GM23338 (cell line): ENCODE measurements at places on chromosomes 12 and 14. TPM values are rescaled to one million over a fixed set of nuclear protein-coding genes. Genes with fewer than 3 reads are reported as not detected.

GRCh38 chr14:101518611-101519473 lies 42.5 kb upstream of the DIO3 start:
- DNase-seq = no peak

- no peak for DNase-seq
Observed at GRCh38 chr12:59723520-59723919, 127.7 kb downstream of the SLC16A7 start.

- DNase-seq = no peak
Observed at GRCh38 chr12:64674367-64674922, 64.2 kb downstream of the RASSF3 start.

The GDF3 gene
- total RNA-seq = 15.3 and 19.3 TPM in 2 replicates

DNA sequence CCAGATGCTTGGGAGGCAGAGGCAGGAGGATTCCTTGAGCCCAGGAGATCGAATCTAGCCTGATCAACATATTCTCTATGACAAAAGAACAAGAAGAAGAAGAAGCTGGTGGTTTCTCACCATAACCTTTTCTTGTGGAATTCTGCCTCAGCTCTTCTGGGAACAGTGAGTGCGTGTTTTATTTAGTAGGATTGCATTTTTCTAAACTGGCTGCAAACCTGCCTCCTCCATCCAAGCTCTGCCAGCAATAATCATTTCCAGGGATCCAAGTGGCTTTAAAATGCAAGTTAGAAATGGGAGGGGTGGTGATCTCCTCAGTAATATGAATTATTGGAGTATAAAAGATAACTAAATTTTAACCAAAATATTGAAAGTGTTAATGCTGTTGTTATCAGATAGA lies 46.1 kb upstream of the MMP17 start:
- no peak for DNase-seq

DNA sequence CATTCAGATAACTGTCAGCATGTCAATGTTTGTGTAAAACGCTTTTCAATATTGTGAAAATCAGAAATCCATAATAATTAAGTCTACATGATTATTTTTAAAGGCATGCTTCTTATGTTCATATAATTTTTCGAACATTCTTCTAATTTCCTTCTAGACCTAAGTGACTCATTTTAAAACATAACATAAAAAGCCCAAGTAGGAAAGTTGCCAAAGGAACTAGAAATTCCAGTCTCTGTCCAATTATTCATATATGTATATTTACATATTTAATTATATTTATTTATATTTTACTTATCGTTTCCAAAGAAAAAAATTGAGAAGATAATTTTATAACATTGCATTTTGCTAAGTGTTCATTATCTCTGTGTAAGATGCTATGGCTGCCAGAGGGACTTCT lies 110.4 kb downstream of the TMTC1 start:
- DNase-seq = no peak

DNA sequence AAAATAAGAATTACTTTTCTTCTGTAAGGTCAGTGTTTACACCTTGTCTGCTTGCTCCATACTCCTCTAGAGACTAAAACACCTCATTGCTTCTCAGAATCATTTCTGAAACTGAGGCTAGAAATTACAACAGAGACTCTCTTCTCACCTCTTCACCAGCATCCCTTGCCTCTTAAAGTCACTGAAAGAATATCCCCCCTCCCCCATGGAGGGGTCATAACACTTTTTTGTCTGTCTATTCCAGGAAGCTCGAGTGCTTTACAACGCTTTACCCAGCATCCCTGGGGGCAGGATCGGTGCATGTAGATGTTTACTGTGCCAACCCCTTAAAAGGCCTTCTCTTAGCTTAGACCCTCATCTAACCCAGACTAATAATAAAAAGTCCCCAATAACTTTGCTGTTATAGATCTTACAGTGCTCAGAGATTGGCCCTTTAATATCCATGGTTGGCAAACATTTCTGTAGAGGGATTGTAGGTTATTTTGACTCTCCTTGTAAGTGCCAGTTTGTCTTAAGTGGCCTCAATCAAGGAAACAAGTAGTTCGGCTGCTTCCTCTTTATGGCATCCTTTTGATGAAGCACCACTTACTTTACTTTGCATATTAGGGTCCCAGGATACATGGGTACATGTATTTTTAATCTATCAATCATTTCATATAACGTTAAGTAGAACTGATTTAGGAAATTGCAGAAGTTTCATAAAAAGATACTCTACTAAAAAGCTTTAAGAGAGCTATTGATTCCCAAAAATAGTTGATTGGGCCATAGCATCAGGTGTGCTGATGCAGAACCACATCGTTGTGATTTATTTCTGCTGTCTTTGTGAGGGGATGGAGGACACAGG lies 29.3 kb downstream of the PRKCH start:
- no peak for DNase-seq

DNA sequence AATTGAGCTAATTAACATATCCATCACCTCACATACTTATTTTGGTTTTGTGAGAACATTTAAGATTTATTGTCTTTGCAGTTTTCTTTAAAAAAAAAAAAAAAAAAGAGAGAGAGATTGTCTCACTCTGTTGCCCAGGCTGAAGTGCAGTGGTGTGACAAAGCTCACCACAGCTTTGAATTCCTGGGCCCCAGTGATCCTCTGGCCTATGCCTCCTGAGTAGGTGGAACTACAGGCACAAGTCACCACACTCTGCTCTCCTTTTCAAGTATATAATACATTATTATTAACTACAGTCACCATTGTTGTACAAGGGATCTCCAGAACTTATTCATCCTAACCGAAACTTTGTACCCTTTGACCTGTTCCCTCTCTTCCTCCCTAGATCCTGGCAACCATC lies 64.0 kb downstream of the NUMB start:
- DNase-seq = no peak

DNA sequence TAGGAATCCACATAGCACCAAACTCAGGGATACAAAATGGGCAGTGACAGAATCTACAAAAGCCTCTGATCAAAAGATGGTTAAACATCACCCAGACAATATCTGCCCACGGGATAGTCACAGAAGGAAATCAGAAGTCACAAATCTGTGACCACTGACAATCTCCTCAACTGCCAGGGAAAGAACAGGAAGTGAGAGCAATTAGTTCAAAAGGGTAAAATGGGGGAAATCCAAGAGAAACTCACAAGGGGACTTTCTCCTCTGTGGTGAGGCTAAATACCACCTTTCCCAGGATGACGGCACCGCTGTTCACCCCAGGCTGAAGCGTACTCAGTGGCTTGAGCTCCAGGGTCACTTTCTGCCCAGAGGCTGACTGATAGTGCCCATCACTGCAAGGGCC lies 10.7 kb downstream of the TTC5 start:
- DNase-seq = no peak

DNA sequence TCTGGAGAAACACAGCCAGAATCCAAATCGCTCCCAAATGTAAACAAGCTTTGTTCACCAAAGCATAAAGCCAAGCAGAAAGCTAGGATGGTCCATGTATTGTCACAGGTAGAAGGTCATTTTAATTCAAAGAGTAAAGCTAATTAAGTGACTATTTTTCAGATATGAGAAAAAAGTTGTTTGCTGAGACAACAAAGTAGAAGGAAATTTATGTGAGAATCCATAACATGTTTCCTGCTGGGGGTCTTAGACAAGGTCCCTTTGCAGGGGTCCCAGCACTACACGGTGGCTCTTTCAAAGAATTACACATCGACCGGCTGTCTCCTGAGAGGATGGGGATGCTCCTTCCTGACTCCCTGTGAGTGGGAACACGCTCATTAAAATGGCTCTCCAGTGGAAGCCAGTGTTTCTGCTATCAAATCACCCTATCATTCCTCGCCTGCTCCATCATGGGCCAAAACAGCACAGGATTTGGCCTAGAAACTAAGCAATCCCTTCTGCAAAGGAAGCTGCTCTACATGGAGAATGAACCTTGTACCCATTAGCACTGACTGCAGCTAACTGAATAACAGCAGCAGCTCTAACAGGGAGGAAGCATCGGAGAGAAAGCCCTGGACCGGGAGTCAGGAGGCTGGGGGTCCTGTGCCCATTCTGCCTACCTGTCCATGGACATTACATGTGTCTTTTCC lies 175.3 kb downstream of the STXBP6 start:
- no peak for DNase-seq

The LAG3 gene
- 1.0 and 4.7 TPM in 2 replicates for total RNA-seq

DNA sequence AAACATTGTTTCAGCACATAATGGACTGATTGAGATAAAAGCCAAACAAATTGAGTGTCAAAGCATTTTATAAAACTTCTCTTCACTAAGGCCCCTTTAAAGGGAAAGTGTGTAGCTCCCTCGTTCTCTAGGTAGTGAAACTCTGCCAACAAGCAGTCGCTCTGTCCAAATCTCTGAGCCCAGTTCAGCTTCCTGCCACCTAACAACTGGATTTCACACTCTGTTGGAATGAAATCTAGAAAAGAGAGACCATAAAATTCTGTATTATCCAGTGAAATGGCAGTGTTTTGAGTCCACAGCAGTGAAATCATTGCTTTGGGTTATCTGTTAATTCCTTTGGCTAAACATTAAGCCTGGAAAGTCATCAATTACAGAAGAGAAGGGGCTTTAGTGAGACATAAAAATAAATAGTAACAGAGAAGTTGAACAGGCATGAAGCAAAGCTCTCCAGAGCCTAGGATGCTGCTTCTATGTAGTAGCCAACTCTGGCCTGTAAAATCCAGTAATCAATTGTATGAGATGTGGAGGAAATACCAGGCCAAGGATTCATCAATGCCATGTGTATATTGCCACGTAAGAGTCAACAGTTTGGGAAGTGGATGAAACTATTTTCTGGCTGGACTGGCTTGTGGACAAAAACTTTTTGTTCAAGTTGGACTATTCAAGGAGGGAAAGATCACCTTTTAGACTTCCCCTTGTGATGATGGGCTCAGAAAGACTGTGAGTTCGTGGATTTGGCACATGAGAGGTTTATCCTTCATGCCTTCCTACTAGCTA lies 122.5 kb downstream of the WIF1 start:
- no peak for DNase-seq

- DNase-seq = no peak
Observed at GRCh38 chr12:50203691-50204090, 36.5 kb upstream of the CERS5 start.

The MSRB3 gene
- total RNA-seq = 1.1 and 1.7 TPM in 2 replicates

DNA sequence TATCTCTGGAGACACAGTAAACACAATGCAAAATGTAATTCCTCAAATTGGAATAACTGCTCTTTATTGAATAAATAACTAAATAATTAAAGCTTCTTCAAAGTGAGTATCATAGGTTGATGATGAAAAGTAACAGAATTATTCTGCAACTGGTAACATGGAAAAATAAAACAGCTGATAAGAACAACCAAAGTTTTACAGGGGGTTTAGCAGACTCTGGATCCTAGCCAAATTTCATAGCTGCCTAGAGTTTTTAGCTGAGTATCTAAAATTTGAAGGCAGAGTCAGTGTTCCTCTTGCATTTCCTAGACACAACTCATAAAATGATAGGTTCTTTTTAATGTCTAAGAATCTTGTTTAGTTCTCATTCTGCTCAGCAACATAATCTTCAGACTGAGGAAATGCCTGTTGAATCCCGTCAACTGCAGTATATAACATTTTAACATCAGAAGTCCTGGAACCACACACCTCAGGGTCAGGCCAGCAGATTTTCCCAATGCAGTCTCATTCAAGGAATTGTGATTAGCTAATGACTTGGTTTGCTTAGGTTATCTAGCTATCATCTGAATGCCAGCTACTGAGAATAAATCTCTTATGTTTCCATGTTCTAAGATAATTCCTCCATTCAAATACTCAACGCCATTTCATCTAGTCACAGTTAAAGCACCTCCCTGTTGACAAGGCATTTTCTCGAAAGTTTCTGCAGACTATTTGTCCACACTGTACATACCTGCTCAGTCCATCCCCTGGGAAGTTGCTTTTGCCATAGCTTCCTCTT lies 411.6 kb downstream of the BCAT1 start:
- DNase-seq = no peak

The CACNA1C gene
- 0.82 and 2.1 TPM in 2 replicates for total RNA-seq

- DNase-seq = no peak
Observed at GRCh38 chr14:95055318-95055717, 102.0 kb downstream of the DICER1 start.

The CFAP54 gene
- 0.07 and 0.70 TPM in 2 replicates for total RNA-seq
